ENCODE measurements at places on chromosomes 4 and X.

DNA sequence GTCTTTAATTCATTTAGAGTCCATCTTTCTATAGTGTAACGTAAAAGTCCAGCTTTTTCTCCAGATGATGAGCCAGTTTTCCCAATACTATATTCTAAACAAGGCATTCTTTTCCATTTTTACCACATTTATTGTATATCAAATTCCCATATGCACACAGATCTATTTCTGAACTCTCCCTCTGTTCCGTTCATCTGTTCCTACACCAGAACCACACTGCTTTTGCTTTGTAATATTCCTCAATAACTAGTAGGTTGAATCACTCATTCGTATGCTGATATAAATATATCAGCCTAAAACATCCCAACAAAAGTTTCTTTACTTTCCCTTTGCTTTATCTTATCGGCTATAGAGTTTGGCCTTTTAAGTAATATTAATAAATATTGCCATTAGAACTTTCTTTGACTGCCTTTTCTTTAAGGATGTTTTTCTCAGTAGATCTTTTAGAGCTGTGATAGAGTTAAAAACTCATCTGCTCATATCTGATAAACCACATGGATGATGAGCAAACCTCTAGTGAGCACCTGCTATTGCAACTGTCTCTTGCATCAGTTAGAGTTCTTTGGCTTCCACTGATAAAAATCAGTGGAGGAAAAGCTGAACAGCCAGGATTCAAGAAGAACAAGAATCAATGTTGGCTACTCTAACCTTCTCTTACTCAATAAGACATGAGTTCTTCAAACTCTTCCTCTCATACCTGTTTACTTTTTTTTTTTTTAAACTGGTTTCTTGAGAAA, 13.1 kb upstream of the RPL34 start:
- no peak for DNase-seq

DNA sequence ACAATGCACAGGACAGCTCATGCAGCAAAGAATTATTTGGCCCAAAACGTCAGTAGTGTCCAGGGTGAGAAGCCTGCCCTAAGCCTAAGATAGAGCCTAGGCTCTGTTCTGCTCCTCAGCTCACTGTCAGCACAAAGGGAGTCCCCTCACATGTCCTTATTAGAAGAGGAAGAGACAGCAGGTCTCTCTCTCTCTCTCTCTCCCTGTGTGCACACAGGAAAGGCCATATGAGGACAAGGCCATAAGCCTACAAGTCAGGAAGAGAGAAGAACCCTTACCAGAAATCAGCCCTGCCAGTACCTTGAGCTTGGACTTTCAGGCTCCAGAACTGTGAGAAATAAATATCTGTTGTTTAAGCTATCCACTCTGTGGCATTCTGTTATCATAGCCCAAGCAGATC, 20.4 kb downstream of the FAM184B start:
- no peak for DNase-seq

GRCh38 chr4:143404555-143404954, 67.9 kb downstream of the GAB1 start:
- DNase-seq, result no peak

GRCh38 chrX:151416579-151416978, 19.6 kb downstream of the VMA21 start:
- no peak for DNase-seq

DNA sequence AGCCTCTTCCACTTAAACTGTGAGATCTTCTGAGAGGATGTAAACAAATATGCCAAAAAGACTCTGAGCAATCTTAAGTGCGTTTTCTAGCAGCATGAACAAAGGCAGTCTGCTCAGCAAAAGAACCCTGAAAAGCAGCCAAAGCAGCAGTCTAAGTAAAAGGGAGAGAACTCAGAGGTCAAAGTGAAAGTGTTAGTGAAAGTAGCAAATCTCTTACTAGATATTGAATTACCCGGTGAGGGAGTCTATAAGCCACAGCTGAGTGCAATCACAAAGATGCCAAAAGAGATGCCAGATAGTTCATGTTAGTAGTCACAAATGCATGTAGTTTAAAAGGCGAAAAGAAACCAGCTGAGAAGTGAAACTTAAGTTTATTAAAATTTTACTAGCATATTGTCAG, 7.9 kb upstream of the GNRHR start:
- no peak for DNase-seq

DNA sequence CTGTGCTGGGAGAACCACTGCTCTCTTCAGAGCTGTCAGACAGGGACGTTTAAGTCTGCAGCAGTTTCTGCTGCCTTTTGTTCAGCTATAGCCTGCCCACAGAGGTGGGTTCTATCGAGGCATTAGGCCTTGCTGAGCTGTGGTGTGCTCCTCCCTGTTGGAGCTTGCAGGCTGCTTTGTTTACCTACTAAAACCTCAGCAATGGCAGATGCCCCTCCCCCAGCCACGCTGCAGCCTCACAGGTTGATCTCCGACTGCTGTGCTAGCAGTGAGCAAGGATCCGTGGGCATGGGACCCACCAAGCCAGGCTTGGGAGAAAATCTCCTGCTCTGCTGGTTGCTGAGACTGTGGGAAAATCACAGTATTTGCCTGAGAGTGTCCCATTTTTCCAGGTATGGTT, 133.8 kb upstream of the UBQLN2 start:
- no peak for DNase-seq

DNA sequence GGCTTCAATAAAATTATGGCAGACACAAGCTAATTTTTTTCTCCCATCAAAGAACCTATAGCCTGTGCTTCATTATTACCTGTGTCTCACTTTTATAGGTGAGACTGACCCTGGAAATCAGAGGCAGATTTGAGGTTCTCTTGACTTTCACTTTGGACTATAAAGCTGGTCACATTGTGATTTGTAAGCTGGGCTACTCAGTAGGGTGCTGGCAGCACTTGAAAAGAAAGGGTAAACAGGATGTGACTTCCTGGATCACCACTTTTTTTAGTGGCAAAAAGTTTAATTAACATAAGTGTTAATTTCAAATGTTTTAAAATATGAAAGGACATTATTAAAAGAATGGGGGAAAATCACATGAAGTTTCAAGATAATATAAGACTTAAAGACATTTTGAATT, 50.6 kb upstream of the GATB start:
- DNase-seq, result no peak

All from posterior cingulate gyrus (tissue), 11 donors.